ENCODE measurements at places on chromosomes 16 and 17. TPM values are rescaled to one million over a fixed set of nuclear protein-coding genes. Genes with fewer than 3 reads are reported as not detected.

GCGR gene
- total RNA-seq, result not detected

SLC9A5 gene
- 1.2 TPM for total RNA-seq

KRT31 gene
- not detected for total RNA-seq

HOXB3 gene
- total RNA-seq, result 15.6 TPM

- DNase-seq, result no peak
- no peaks in the 10 kb centered on the region for H3K4me1 ChIP-seq
- H3K36me3 ChIP-seq, result no peaks in the 10 kb centered on the region
- H3K27me3 ChIP-seq, result no peaks in the 10 kb centered on the region
Observed at GRCh38 chr17:72683506-72684404, 408.7 kb downstream of the SLC39A11 start.

DNA sequence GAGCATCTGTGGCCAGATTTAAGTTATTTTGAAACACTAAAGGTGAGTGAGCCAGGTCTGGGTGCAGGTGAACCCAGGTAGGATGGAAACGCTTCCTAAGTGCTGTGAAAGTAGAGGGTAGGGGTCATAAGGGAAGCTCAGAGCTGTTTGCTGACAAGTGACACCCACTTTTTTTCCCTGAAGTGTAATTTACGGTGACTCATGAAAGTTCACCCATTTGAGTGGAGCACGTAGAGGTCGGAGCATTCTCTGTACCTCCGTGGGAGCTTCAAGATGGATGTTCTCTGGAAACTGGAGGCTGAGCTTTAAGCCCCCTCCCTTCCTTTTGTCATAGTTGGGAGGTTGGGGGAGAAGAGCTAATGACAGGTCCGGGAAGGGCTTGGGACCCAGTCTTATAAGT is 44.3 kb downstream of the MPRIP start:
- DNase-seq, result no peak
- peaks cover 24% of the 10 kb centered on the region for H3K4me1 ChIP-seq
- H3K36me3 ChIP-seq, result peaks cover 15% of the 10 kb centered on the region
- no peaks in the 10 kb centered on the region for H3K27me3 ChIP-seq

- H3K27me3 ChIP-seq, result no peaks in the 10 kb centered on the region
- H3K4me1 ChIP-seq, result peaks cover 25% of the 10 kb centered on the region
- no peak overlapping the region for H3K27ac ChIP-seq
- peaks cover 29% of the 10 kb centered on the region for H3K36me3 ChIP-seq
Observed at GRCh38 chr16:27547134-27547533, 2.6 kb downstream of the GTF3C1 start.

DNA sequence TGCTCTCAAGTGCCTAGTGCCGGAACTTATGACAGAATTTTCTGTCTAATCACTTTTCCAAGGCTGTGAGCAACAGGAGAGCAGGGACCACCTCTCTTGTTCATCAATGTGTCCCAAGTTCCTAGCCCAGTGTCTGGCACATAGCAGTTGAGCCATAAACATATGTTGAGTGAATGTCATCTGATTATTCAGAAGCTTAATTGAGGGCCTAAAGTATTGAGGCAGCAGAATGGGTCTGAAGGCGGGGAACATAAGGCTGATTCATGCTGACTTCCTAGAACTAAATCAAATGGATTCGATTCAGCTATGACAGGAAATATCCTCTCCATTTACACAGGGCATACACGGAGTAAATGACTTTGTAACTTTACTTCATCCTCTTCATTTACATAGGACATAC is 438.0 kb upstream of the ZFHX3 start:
- H3K27me3 ChIP-seq, result no peaks in the 10 kb centered on the region
- H3K27ac ChIP-seq, result no peak overlapping the region
- no peaks in the 10 kb centered on the region for H3K36me3 ChIP-seq
- DNase-seq, result no peak
- H3K4me1 ChIP-seq, result no peaks in the 10 kb centered on the region
- no peak overlapping the region for H3K4me3 ChIP-seq

- DNase-seq, result no peak
- H3K36me3 ChIP-seq, result no peaks in the 10 kb centered on the region
- peaks cover 4% of the 10 kb centered on the region for H3K4me1 ChIP-seq
- no peaks in the 10 kb centered on the region for H3K27me3 ChIP-seq
- H3K27ac ChIP-seq, result no peak overlapping the region
Observed at GRCh38 chr16:57345021-57345420, 13.6 kb upstream of the CCL22 start.

- no peak overlapping the region for H3K4me3 ChIP-seq
- peaks cover 6% of the 10 kb centered on the region for H3K27me3 ChIP-seq
- no peak for DNase-seq
- H3K27ac ChIP-seq, result no peak overlapping the region
- H3K36me3 ChIP-seq, result no peaks in the 10 kb centered on the region
- peaks cover 13% of the 10 kb centered on the region for H3K4me1 ChIP-seq
Observed at GRCh38 chr16:50550866-50551641, 2.9 kb downstream of the NKD1 start.

DNA sequence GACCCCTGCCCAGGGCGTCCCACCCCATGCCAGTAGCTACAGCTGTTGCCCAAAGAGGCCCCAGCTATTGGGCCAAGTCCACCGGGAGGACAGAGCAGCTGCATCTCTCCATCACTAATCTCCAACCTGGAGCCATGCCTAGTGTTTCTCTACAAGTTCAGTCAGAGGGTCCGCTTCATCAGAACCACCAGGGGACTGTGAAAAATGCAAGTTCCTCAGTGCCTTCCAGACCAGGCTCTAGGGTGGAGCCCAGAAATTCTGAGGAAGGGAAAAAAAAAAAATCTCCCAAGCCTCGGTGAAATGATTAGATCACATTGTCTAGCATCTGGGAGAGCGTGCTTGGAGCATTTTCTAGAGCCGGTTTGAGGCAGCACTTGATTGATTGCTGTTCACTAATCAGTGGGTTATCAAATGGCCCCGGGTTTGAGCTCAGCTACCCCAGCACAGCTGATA is 22.4 kb upstream of the HERPUD1 start:
- no peak for DNase-seq
- no peak overlapping the region for H3K4me3 ChIP-seq
- H3K27me3 ChIP-seq, result no peaks in the 10 kb centered on the region
- H3K4me1 ChIP-seq, result peaks cover 36% of the 10 kb centered on the region

DNA sequence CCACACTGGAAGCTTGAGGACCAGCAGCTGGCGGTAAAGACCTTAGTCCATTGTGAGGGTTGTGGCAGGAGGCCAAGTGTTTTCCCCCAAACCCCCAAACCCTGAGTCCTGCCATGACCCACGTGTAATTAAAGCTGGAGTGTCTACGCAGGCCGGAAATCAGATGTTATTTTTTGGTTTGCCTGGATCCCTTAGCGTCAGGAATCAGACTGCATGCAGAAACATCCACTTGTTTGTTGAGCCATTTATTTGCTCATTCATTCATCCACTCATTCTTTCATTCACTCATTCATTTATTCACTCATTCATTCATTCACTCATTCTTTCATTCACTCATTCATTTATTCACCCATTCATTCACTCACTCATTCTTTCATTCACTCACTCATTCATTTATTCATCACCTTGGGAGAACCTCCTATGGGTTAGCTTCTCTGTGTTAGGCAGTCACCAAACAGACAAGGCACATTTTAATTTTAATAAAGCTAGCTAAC is 313.1 kb downstream of the MAF start:
- no peak overlapping the region for H3K4me3 ChIP-seq
- no peaks in the 10 kb centered on the region for H3K36me3 ChIP-seq
- no peak for DNase-seq
- H3K4me1 ChIP-seq, result peaks cover 16% of the 10 kb centered on the region

- peaks cover 9% of the 10 kb centered on the region for H3K36me3 ChIP-seq
- H3K27ac ChIP-seq, result no peak overlapping the region
- peaks cover 26% of the 10 kb centered on the region for H3K4me1 ChIP-seq
- H3K4me3 ChIP-seq, result no peak overlapping the region
Observed at GRCh38 chr16:28182183-28182582, 29.6 kb downstream of the XPO6 start.

GRCh38 chr17:1136748-1137147 is 43.0 kb downstream of the ABR start:
- DNase-seq, result no peak
- H3K4me3 ChIP-seq, result no peak overlapping the region
- H3K4me1 ChIP-seq, result no peaks in the 10 kb centered on the region
- H3K36me3 ChIP-seq, result no peaks in the 10 kb centered on the region
- no peak overlapping the region for H3K27ac ChIP-seq

GRCh38 chr17:80246726-80247125 is 13.9 kb upstream of the RNF213 start:
- no peaks in the 10 kb centered on the region for H3K36me3 ChIP-seq
- DNase-seq, result no peak
- no peaks in the 10 kb centered on the region for H3K27me3 ChIP-seq
- H3K4me1 ChIP-seq, result no peaks in the 10 kb centered on the region
- no peak overlapping the region for H3K4me3 ChIP-seq
- no peak overlapping the region for H3K27ac ChIP-seq

DNA sequence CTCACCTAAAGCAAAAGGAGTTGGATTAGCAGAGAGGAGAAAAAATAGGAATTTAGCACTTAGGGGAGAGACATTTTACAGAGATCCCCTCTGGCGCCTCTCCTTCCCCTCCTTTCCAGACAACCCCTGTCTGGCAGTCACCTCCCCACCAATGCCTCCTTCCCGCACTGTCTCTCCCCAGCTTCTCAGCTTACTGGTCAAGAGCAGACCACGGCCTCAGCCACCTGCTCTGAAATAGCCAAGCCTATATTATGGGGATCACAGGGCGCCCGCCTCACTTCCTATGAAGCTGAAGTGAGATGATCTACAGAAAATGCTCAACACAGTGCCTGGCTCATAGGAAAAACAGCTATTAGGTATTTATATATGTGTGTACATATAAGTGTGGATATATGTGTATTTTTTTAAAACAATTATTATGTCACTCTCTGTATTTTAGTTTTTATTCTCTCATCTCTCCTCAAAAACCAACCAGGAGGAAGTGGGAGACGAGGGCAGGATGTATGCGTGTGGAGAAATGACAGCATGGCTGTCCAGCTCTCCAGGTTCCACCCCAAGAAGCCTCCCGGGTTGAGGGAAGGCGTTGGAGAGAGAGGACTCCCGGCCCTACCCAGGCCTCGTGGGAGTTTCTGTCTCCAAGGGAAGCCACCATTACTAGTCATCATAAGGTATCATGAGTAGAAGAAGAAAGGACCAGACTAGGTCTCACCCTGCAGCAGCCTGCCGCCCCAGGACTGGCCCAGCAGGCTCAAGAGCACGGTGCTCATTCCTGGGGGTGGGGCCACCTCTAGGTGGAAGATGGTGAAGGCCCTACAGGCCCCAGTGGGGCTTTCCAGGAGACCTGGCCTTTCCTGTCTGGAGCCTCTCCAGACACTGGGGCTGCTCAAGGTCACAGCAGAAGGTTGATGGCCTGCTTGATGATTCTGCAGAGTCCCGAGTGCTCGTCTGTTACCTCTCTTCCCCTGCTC is 27.2 kb downstream of the MAP3K14 start:
- no peak overlapping the region for H3K27ac ChIP-seq
- no peak overlapping the region for H3K4me3 ChIP-seq
- H3K4me1 ChIP-seq, result peaks cover 42% of the 10 kb centered on the region
- no peak for DNase-seq
